Pancreas (tissue), 10 donors: ENCODE measurements at places on chromosomes 2 and 18. TPM values are rescaled to one million over a fixed set of nuclear protein-coding genes. Genes with fewer than 3 reads are reported as not detected.

DNAJC5G gene
- not detected for total RNA-seq

ANKRD30B gene
- not detected for total RNA-seq

SAG gene
- total RNA-seq: not detected

- DNase-seq: no peak
These were observed 282.3 kb upstream of the EPC2 start for GRCh38 chr2:148362144-148362796.

DNA sequence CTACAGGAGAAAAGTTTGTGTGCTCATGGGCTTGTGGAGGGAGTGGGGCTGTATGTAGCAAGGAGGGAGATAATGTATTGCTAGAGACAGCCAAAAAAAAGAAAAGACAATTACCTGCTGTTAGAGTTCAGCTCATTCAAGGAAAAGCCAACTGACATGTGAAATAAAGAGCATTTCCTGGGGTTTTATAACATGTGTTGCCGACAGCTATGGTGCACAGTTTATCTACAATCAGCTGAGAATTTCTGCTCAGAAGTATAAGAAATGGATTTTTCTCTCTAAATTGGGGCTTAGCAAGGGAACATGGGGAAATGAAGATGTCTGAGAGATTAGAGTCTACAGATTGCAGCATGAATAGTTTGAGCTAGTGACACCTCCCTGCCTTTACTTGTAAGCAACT lies 674.1 kb downstream of the SUCLG1 start:
- DNase-seq: no peak

GRCh38 chr2:67996772-67997527 lies 65.9 kb downstream of the C1D start:
- DNase-seq: no peak

DNA sequence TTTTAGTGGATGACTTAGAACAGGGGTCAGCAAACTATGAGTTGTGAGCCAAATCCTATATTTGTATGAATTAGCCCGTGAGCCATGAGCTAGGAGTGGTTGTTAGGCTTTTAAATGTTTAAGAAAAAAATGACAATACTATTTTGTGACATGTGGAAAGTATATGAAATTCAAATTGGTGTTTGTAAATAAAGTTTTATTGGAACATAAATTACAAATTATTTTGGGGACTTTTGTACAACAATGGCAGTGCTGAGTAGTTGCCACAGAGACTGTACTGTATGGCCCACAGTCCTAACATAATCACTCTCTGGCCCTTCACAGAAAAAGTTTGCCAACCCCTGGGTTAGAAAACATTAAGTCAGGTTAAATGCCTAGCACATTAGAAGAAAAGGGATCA lies 26.1 kb downstream of the ADNP2 start:
- no peak for DNase-seq

- no peak for DNase-seq
These were observed 409.4 kb upstream of the ETAA1 start for GRCh38 chr2:66987733-66988132.

DNA sequence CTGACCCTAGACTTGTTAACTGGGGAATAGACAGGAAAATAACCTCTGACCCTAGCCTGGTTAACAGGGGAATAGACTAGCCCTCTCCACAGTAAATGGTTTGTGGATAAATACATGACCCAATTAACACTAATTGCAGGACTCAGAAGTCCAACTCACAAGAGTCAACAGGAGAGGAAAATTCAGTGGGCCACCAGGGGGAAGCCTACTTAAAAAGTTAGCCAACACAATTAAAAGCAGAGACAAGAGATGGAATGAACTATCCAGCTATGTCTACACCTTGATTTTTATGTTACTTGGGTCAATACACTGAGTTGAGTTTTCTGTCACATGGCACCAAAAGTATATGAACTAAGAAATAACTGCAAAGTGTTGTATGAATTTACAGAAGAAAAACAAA lies 158.8 kb upstream of the SLC39A10 start:
- no peak for DNase-seq

DNA sequence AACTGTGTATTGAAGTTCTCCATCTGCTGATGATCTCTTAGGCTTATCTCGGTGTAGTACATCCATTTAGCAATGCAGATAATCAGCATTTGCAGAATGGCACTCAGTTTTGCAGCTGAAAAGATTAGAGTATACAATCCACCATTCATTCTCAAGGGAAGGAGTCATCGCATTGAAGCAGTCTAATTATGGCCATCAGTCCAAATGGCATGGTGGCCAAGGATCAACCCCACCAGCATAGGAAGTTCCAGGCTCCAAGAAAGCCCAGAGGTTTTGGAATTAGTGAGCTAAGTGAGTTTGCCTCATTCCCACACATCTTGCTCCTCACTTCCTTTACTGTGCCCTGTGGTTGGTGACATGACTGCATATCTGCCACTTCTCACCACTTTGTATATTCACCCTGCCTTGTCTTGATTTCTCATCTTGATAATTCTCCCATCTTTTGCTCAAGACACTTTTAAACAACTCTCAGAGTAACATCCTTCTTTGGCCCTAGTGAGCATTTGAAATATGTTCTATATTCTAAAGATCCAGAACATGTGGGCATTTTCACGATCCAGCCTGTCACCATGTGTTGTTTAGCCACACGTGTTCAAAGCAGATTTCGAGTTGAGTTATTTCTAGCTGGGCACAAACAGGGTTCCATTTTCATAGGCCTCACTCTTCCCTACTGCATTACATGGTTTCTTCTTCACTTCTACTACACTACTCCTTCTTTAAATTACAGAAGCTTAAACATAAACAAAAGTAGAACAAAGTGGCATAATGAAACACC lies 1119.8 kb downstream of the TSN start:
- DNase-seq: no peak

MTLN gene
- total RNA-seq: 15.5 TPM

TTN gene
- total RNA-seq: 5.4 TPM

- DNase-seq: no peak
These were observed 1045.2 kb upstream of the NRXN1 start for GRCh38 chr2:52077159-52077558.

DNA sequence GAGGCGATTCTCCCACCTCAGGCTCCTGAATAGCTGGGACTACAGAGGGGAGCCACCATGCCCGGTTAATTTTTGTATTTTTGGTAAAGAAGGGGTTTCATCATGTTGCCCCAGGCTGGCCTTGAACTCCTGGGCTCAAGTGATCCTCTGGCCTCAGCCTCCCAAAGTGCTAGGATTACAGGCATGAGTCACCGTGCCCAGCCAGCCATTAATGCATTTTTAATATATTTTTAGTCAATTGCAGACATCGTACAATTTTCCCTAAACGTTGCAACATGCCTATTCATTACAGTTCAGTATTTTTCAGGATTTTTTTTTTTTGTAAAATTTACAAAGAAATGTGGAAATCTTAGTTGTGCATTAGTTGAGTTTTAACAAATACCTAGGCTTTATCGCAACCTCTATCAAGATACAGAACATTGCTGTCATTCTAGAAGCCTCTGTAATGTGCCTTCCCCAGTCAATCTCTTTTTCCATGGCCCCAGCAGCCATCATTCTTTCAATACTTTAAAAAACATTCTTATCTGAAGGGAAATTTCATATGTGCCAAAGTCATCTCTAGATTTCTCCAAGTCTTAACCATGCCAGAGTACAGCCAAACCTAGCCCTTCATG lies 14.7 kb downstream of the NABP1 start:
- no peak for DNase-seq

DNA sequence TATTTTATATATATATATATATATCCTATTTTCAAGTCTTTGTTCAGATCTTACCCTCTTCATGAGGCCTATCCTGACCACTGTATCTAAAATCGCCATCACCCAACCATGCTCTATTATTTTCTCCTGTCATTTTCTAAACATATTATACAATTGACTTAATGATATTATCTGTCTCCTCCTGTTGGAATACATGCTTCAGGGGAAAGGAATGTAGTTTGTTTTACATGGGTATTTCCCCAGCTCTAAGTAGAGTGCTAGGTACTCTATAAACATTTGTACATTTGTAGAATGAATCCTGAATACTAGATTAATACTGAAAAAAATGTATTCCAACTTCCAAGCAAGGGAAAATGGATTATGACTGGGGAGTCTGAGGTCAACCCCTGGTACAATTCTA lies 26.2 kb downstream of the TTC21B start:
- DNase-seq: no peak

DNA sequence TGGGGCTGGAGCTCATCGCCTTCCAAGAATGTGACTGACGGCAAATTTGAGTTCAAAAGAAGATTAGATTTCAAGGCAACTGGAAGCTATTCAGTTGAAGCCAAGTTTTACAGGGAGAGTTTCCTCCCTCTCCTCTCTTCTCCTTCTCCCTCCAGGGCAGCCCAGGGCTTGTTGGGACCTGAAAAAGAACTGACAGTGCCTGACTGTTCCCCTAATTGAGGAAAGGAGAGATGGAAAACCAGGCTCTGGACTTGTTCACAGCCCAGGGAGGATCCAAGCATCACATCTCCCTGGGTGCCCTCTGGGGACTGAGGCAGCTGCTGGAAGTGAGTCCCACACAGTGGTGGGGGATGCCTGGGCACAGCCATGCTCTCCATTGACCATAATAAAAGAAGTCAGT lies 88.1 kb downstream of the THNSL2 start:
- no peak for DNase-seq

GRCh38 chr2:24697792-24698191 lies 95.4 kb downstream of the PTRHD1 start:
- DNase-seq: no peak

METAP1D gene
- 4.2 TPM for total RNA-seq

GRCh38 chr2:142672698-142673097 lies 204.8 kb upstream of the KYNU start:
- no peak for DNase-seq

SMYD5 gene
- 8.8 TPM for total RNA-seq

ADGRF3 gene
- total RNA-seq: 0.40 TPM

DNA sequence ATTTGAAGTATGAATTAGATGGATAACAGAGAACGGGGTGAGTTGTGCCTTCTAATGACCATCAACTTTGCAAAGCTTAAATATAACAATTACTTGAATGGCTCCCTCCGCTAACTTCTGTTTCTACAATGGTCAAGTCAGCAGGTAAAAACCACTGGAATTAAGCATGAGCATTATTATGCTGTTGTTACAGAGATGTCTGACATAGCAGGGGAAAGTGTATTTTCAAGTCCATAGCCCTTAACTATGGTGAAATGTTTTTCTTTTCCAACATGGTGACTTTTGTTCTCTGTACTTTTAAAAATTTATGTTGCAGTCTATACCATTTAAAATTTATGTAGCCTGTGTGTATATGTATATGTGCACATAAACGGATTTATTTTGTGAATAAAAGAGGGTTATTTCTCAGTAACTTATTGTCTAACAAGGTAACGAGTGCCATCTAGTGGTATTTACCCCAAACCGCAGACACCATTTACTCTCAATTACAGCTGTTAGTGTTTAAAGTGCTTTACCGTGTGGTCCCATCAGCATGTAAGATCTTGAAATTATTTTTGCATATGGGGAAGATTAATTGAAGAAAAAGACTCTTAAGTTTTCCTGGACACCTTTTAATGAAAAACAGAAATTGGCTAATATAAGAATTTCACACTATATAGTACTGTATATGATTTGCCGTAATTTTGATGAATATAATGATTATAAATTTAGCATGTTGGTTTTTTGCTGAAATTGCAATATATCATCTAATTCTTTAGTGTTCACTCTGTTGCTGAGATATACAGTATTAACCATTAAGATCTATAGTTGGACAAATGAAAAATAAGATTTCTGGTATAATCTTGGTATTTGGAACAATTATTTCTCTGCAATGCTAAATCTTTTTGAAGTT lies 78.2 kb downstream of the UBE2E3 start:
- peak; percentile 4 for DNase-seq

- no peak for DNase-seq
These were observed 19.8 kb downstream of the RPRD1A start for GRCh38 chr18:36047521-36047920.

DNA sequence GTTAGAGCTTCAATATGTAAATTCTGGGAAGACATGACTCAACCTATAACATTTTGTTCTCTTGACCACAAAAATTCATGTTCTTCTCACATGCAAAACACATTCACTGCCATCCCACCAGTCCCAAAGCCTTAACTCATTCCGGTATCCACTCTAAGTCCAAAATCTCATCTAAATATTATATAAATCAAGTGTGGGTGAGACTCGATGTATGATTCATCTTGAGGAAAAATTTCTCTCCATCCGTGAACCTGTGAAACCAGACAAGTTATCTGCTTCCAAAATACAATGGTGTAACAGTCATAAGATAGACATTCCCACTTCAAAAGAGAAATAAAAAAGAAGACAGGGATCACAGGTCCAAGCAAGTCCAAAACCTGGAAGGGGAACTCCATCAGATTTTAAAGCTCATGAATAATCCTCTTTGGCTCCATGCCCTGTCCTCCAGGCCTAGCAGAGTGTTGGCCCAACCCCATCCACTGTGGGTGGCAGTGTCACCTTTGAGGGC lies 101.3 kb downstream of the RAD51AP2 start:
- no peak for DNase-seq

DNA sequence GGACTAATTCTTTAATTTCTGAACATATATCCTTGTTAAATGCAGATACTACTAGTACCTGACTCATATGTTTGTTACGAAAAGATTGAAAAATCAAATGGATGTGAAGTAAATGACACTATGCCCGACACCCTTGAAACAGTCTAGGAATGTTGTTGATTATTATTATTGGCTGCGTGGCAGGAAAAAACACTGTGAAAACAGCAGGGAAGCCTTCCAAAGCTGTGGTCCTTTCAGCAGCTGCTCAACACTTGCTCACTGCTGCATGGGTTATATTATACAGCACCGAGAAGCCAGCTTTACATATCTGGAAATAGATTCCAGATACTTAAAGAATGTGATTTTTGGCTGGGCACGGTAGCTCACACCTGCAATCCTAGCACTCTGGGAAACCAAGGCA lies 26.5 kb downstream of the CRYGD start:
- DNase-seq: no peak

CCDC150 gene
- total RNA-seq: 0.90 TPM

DNA sequence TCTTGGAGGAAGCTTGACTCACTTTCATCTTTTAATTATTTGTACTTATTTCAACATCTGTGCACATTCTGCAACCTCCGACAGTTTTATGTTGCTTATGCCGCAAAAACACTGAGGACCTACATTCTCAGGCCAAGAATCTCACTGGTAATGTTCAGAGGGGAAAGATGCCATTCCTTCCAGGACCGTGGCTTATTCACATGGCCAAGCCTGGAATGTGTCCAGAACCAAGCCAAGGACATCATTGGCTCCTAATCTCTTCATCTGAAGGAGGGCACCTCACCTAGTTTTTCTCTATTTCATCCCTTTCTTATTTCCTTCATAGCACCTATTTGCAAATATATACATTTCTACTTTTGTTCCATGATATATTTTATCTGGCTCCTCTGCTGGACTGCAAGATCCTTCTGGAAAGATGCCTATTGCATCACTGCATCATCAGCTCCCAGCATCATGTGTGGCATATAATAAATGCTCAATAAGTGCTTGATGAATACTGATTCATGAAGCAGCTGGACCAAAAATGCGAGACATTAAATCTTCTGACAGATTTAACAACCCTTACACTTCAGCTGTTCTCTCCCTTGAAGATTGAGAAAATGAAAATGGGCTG lies 377.1 kb downstream of the TNS1 start:
- no peak for DNase-seq

- no peak for DNase-seq
These were observed 62.8 kb downstream of the INPP4A start for GRCh38 chr2:98507461-98507860.
